ENCODE measurements at places on chromosomes 1 and 21.

DNA sequence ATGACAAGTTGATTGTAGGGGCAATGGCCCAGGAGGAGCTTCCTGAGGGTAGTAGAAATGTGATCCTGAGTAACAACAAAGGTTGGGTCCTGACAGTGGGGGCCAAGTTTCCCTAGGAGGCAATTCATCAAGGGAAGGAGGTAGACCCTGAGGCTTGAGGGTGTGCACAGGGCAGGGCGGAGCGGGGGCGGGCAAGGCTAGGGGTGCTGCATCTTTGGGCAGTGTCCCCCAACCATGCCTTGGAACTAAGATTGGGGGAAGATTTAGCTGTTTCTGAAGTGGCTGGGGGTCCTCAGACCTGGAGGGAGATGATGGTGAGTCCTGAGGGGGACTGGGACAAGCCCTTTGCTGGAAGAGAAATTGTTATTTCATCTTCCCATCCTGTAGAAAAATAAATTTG, 50.9 kb downstream of the HUNK start:
- DNase-seq = no peak

DNA sequence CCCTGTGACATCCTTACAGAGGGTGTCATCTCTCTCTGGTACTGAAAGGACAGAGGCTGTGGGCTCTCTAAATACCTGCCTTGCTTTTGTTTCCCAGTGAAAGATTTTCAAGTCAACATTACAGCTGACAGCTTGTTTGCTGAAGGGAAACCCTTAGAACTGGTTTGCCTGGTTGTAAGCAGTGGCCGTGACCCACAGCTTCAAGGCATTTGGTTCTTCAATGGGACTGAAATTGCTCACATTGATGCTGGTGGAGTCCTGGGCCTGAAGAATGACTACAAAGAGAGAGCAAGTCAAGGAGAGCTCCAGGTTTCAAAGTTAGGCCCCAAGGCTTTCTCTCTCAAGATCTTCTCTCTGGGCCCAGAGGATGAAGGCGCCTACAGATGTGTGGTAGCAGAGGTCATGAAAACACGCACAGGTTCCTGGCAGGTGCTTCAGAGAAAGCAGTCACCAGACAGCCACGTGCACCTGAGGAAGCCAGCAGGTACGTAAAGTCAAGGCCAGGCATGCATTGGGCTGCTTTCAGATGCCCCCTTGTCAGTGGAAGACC, 11.8 kb downstream of the CD101 start:
- no peak for DNase-seq

DNA sequence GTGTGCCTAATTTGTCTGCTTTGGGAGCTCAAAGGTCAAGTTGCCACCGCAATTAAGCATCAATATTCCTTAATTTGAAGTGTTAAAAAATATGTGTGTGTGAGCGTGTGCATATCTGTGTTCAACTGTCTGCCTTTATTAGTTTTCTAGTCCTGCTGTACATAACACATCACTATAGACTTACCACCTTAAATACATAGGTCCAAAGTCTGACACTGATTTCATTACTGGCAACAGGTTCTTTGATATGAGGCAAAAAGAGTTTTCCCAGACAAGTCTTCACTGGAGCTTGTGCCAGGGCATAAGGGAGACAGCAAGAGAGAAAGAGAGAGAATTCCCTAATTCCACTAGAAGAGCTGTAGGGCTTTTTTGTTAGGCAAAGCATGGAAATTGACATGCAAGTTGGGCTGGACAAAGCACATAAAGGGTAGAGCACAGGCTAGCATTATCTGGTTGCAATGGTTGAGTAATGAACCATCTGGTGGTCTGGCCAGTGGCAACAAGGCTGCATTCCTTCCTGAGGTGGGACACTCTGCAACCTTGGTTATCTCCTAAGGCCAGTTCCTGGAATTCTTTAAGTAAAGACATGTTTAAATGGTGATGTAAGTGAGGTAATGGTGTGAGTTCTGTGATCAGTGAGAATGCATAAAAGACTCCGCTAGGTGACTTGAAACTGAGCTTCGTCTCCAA, 457.2 kb upstream of the ADAMTS5 start:
- no peak for DNase-seq

GRCh38 chr21:43938751-43939442, 73.2 kb upstream of the TRAPPC10 start:
- DNase-seq = peak; percentile 94

GRCh38 chr1:195740862-195741261, 867.4 kb downstream of the KCNT2 start:
- DNase-seq = no peak

DNA sequence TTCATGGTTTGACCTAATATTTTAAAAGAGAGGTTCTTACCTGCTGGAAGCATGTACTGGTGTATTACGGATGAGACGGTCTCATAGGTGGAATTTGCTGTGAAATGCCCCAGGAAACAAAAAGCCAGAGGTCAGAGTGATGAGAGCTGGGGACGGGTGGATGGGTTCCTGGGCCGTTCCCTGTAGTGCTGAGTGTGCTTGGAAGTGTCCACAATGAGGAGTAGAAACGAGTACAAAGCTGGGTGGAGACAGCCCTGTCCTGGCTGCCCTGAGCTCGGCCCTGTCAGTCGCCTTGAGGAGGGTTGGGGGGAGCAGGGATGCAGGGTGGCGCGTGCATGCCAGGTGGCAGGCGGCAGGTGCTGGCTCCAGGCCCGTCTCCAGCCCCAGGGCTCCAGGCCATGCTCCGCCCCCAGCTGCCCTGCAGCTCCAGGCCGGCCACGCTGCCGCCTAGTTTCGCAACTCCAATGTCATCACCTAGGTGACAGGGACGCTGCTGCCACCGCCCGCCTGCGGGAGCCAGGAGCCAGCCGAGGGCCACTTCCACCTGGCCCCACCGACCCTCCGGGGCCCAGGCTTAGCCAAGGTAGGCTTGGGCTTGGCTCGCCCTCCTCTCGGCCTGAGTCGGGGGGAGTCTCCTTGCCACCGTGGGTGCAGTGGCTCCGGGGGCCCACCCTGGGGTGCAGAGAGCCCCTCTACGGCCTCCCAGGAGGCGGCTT, 16.4 kb downstream of the TP73 start:
- DNase-seq = peak; percentile 85

GRCh38 chr1:228046421-228047182, 35.9 kb upstream of the ARF1 start:
- no peak for DNase-seq

GRCh38 chr1:4529446-4530165, 124.8 kb upstream of the AJAP1 start:
- no peak for DNase-seq

DNA sequence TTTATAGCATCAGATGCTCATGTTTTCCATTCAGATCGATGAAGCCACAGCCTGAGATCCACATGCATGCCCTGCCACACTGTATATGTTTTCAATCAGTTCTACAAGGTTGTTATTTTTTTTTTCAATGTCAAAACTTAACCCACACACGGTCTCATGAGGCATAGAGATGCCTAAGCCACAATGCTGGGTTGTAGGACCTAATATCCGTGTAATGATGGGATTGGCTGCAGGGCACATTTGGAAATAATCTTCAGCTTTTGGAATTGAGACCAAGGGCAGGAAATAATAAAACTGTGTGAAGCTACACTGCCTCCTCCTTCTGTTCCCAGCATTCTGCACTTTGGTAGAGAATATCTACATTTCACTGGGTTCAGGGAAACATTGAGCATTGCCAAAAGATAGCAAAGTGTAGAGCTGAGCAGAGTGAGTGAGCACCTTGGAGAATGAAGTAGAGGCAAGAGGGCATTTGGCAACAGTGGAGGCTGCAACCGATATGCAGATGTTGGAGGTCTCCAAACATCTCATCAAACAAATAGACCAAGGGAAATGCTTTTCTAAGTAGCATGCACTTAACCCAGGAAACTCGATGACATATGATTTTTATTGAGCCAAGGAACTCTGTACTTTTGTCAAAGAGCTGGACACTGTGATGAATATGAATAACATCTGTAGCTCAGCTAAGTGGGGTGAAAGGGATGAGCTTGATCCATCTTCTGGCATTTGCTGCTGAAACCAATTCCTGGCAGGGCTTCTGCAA, 176.7 kb downstream of the LYPLAL1 start:
- no peak for DNase-seq

- peak; percentile 35 for DNase-seq
These were observed 64.8 kb upstream of the GALNT2 start for GRCh38 chr1:230002164-230002803.

GRCh38 chr21:43739621-43740435, 20.9 kb downstream of the PDXK start:
- peak; percentile 40 for DNase-seq

- DNase-seq = peak; percentile 17
These were observed 38.5 kb downstream of the TGFB2 start for GRCh38 chr1:218383681-218384080.

DNA sequence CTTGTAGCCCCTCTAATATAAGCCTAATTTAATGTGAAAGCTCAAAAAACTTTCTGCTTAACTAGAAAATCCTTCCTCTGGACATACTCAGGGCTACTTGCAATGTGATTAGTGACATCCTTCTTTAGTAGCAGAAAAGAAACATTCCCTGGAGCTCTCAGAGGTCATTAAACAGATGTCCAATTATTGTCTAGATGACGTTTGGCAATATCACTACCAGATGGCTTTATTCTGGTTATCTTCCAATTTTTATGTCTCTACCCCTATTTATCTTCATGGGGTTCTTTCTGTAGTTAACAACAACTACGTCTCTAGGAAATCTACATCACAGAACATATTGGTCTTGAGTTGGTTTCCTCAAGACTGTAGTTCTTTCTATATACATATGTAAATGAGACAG, 44.2 kb downstream of the CTH start:
- DNase-seq = no peak

GRCh38 chr21:45283611-45284455, 3.9 kb downstream of the POFUT2 start:
- no peak for DNase-seq

GRCh38 chr1:151189637-151190445, at the start of gene VPS72:
Gene VPS72, minus strand, starts transcription at chr1:151190197. Its CDS starts 76 bp downstream, at chr1:151190121.
- DNase-seq = peak; percentile 85

Data from suppressor macrophage treated with lipopolysaccharide for 1 hour (primary cell).